Activated CD4-positive, alpha-beta T cell treated with anti-CD3 and anti-CD28 coated beads, Interleukin-2, Interleukin-4, amounts not matched to agents 100 ng/mL and 50 ng/mL, durations not matched to agents 16 hours and 8 hours (primary cell): ENCODE measurements at places on chromosomes 5 and 9.
A peak's percentile ranks its signal among the peaks of the same experiment; 100 is the strongest.

- peak; percentile 70 for DNase-seq
Measured at GRCh38 chr9:125700791-125701190, 6.2 kb downstream of the MAPKAP1 start.

- no peak for DNase-seq
Measured at GRCh38 chr9:133563291-133563796, 28.8 kb downstream of the ADAMTSL2 start.

- no peak for DNase-seq
Measured at GRCh38 chr5:173556142-173557028, 60.1 kb downstream of the BOD1 start.

- no peak for DNase-seq
Measured at GRCh38 chr9:129309906-129310305, 131.8 kb upstream of the IER5L start.
